ENCODE measurements at places on chromosomes 3 and 15. TPM values are rescaled to one million over a fixed set of nuclear protein-coding genes. Genes with fewer than 3 reads are reported as not detected.

The GNB4 gene
- 31.7 TPM for total RNA-seq

DNA sequence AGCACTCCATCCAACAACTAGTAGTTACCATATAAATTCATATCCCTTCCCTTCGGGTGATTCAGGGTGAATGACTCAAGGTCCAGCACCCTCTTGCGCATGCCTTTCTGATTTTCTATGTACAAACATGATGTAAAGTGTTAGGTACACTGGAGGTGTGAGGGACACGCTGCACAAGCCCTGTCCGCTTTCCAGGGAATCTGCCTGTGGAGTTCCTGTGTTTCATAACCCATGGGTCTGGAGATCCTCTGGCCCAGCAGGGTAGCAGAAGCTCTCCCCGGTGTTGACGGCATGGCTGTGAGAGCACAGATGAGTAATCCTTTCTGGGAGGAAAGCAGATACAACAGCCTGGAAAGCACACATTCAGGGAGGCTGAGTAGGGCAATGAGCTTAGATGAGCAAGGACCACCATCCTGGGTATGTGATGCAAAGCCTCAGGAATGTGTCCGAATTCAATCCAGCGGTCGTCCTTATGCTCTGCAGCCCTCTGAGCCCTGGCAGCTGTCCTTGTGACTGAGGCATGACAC, 142.9 kb upstream of the TP63 start:
- DNase-seq = no peak

The CASR gene
- not detected for total RNA-seq

- no peak for DNase-seq
Measured at GRCh38 chr3:58154626-58155449, 55.9 kb downstream of the DNASE1L3 start.

- no peak for DNase-seq
Measured at GRCh38 chr15:74269362-74270035, 33.4 kb downstream of the CCDC33 start.
